ENCODE measurements at places on chromosomes 1 and 21.
A peak's percentile ranks its signal among the peaks of the same experiment; 100 is the strongest.

DNA sequence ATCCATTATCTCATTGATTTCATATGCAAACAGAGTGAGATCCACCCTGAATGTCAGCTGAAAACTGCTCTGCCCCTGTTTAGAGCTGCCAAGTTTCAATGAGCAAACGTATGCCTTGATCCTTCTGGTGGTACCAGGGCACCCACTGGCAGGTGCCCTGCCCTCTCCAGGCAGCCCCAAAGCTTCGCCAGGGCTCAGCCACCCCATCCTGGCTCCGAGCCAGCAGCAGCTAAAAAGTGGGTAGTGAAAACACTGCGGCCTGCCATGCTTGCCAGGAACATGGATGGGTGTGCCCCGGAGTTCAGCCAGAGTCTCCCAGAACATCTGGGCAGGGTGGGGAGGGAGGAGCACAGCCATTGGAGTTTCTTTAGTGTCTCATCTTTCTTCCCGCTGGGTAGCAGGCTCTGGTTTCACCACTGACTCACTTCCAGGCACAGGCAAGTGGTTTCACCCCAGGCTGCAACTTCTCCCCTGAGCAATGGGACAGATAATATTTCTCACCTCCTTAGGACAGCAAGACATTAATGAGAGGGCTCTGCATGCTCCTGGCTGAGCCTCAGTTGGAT is 8.1 kb upstream of the LMX1A start:
- DNase-seq = no peak

GRCh38 chr1:226187019-226187322 is 430 bp upstream of the ACBD3 start:
- DNase-seq = no peak

GRCh38 chr1:107936498-107937481 is 28.2 kb downstream of the VAV3 start:
- peak; percentile 93 for DNase-seq

DNA sequence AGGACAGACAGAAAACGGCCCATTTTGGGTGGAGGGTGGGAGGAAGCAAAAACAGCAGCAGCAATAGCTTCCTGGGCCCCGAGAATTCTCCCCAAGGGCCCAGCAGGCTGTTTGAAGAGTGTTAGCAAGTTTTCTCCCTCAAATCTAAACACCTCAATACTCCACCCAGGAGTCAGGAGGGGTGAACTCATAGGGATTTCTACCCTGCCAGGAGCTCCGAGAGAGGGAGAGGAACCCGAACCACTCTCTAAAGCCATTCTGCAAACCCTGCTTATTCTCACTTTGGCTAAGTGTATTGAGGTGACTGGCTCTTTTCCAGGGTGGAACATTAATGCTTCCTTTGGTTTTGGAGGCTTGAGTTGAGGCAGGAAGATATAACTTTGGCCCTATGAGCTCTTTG is 55.6 kb upstream of the PPM1J start:
- no peak for DNase-seq

GRCh38 chr1:185636848-185637247 is 97.3 kb upstream of the HMCN1 start:
- DNase-seq = no peak

GRCh38 chr1:17193222-17194132 is 11.5 kb upstream of the PADI1 start:
- DNase-seq = no peak

DNA sequence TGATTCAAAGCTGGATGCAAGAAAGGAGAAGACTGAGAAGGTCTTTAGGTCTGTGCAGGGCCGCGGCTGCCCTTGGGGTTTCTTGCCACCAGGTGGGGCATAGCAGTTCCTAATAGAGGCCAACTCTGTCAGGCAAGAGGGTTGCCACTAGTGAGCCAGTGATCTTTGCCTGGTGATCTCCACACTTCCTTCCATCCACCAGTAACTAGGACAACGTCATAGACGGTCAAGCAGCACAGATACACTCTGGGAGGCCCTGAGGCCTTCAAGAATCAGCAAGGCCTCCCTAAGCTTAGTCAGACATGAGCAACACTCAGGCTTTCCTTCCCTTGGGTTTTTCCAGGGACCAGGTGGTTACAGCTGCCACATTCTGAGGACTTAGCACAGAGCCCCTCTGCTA is 32.9 kb upstream of the ATP2B4 start:
- DNase-seq = no peak

- no peak for DNase-seq
These were observed 18.1 kb downstream of the SIPA1L2 start for GRCh38 chr1:232611834-232612233.

DNA sequence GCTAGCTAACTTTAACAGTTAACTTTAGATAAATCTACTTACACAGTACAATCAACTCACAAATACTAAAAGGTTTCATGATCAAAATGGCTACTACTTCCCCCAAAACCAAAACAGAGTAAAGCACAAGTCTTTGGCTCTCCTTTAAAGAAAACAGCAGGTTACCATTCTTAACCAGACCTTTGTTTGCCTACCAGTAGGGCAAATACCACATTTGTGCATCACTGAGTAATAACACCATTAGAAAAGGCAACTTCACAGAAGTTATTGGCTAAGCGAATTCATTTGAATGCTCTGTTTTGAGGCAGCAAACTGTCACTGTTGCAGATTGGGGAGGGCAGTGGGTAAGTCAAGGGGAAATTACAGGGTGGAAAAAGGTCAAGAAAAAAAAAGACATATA is 17.3 kb upstream of the SERPINC1 start:
- DNase-seq = no peak

DNA sequence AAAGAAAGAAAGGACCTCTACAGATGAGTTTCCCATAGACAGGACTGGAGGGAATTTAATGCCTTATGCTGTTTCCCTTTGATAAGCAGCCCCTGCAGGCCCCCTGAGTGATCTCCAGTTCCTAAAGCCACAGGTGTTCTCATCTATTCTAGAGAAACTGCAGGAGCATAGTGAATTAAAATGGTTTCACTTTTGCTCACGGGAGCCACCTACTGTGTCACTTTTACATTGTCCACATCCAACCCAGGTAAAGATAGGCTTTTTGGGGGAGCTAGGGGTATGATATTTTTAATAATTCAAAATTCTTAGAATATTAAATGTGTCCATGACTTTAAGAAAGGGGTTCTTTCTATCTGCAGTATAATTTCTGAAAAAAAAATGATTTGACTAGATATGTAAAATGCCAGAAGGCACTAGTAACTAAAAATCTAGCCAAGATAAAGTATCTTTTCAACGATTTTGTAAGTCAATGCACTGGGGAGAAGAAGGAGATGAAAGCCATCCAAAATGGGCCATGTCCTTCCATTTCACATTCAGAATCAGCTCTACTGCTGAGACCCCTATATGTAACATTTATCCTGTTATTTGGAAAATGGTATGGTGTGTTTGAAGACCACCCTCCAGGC is 267.3 kb upstream of the DUSP10 start:
- no peak for DNase-seq

DNA sequence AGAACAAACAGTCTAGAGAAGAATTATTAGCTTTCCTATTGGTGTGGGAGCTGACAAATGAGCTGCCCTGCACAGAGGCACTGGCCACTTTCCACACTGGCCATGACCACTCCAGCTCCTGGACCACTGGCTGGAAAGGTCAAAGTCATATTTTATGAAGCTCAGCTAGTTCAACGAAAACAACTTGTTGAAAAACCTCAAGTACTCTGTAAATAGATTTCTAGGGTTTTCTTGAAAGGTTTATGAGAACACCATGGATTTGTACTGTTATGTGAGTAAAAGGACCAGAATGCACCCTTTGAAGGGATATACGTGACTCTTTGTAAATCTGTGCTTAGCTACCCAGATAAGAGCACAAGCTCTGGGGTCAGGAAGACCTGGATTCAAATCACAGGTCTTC is 54.5 kb upstream of the FGGY start:
- no peak for DNase-seq

GRCh38 chr1:59072583-59072947 is 224.3 kb upstream of the FGGY start:
- no peak for DNase-seq

DNA sequence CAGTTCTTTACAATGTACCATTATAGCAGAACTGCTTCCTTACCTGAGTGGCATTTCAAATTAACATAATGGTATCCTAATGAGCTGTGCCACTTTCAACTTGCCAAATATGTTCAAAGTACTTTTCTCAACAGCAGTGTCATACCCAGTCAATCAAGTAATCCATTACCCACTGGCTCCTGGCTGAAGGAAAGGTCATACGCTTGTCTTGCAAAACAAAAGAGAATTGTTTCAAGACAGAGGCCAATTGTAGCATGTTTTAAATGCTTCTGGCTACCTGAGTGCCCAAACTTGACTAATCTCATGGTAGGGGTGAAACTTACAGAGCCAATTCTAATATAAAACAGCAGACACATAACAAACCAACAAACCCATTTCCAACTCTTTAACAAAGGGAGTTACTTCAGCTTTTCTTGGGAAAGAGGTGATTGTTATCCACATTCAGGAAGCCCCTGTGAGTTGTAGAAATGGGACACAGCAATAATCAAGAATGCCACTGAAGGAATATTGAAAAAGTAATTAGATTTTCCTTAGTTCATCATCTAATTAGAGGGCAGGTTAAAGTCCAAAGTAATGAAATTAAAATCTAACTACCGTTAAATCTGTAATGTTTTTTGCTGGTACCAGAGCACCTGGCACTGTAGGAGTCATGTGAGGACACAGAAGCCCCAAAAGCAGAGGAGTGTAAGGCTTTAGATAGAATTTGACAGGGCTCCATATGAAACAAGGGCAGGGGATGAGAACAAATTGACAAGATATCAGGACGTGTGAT is 241.9 kb downstream of the RWDD3 start:
- DNase-seq = no peak

GRCh38 chr21:29219165-29219770 is 79.5 kb upstream of the BACH1 start:
- DNase-seq = peak; percentile 51

- no peak for DNase-seq
These were observed 19.2 kb downstream of the NFYC start for GRCh38 chr1:40710581-40711315.

- peak; percentile 78 for DNase-seq
These were observed 376.9 kb downstream of the HHIPL2 start for GRCh38 chr1:222171005-222171404.

DNA sequence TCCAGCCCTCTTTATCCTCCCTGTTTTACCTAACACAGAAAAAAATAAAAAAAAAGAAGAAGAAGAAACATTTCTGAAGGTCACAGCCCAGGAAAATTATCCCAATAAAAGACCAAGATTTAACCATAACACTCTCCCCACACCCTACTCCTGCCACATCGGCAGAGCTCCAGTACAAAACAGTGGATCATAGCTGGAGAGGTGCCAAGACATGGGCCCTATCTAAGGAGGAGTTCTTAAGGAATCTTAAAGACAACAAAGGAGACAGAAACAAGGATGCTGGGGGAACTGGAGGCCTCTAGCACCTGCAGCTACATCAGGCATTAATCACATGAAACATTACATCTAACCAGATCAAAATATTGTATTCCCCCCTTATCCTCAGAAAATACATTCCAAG is 432.8 kb downstream of the MATN1 start:
- no peak for DNase-seq

DNA sequence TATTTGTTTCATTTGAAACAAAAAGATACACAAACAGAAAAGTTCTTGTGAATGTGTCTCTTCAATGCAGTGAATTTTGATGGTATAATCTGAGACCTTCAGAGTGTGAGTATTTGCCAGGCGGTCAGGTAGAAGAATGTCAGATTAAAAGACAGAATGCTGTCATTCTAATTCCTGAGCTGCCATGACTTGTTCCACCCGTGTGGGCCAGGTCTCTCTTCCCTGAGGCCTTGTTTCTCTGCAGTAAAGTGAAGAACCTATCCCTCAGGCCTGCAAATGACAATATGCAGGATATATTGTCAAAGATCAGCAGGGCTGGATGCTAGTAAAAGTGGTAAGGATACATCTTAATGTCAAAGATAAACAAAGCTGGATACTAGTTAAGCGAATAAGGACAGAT is 111.4 kb downstream of the ZP4 start:
- DNase-seq = no peak

DNA sequence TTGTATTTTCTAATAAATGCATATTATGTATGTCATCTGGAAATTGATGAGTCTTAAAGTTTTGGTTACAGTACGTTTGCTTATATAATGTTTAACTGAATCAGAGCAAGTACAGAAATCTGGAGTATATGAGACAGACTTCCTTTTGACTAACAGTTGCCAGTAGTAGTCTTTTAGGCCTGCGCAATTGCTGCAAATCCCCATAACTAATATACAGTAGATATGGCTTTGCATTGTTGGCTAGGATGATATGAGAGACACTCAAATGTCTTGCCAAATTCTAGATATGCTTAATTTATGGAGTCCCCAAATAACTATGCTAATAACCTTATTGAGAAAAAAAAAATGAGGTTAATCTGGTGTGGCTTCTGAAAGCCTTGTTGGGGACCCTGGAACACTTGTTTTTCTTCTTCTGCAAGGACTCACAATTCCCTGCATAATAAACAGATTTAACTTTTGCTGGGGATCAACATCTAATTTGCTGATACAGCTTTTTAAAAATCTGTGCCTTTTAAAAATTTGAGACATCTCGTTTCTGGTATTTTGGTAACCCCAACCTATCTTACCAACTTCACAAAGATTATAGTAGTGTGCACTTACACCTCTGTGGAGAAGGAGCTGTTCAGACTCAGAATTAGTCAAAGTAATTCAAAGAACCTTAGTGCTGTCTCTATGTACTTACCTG is 22.9 kb downstream of the EXO1 start:
- no peak for DNase-seq

- no peak for DNase-seq
These were observed 4.1 kb downstream of the TEX38 start for GRCh38 chr1:46675549-46676314.

- no peak for DNase-seq
These were observed 18.7 kb upstream of the PLA2G5 start for GRCh38 chr1:20051218-20051829.

GRCh38 chr1:209486861-209487593 is 96.5 kb upstream of the CAMK1G start:
- peak; percentile 29 for DNase-seq

- DNase-seq = no peak
These were observed 301.9 kb upstream of the RUNX1 start for GRCh38 chr21:35350965-35351364.

- peak; percentile 96 for DNase-seq
These were observed 7.4 kb downstream of the IRF2BP2 start for GRCh38 chr1:234602334-234603220.

DNA sequence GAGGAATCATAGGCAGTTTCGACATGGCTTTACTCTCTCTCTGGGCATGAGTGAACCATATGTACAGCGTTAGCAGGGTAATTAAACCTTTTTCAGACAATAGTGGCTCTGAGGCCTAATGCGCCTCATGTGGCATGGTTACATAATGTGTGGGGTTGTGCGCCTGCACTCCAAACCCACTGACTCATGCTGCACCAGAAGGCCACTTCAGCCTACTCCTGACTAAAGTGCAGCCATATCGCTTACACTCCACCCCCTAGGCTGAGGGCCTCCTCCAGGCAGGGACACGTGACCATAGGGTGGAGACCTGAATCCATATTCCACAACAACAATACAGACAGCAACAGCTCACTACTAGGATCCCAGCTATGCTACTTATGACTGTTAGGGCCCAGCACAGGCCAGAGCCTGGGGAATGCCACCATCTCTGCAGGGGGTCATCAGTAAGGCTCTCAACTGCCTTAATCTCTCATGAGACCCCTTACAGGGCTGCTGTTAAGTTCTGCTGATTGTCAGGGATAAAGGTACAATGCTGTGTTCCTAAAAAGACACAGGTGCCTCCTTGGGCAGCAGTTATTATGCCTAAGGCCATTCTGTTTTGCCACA is 13.4 kb upstream of the ODF2L start:
- no peak for DNase-seq

Measured in fibroblast of lung (primary cell).